ENCODE measurements at places on chromosomes 13 and 19.

- no peak for DNase-seq
These were observed 58.0 kb downstream of the ERCC5 start for GRCh38 chr13:102903659-102904407.

- DNase-seq: no peak
These were observed at the start of gene LILRB2 for GRCh38 chr19:54281007-54281728. TSS of gene LILRB2 (minus strand) at chr19:54281110. CDS start at chr19:54280496, 614 bp downstream.

- DNase-seq: no peak
These were observed 82.8 kb upstream of the ZNF536 start for GRCh38 chr19:30289336-30289735.

- DNase-seq: no peak
These were observed 12.2 kb upstream of the CCDC97 start for GRCh38 chr19:41297628-41298347.

GRCh38 chr19:15332311-15332996 is at the start of gene BRD4:
TSS of gene BRD4 (minus strand) at chr19:15332539. CDS start at chr19:15273099, 59,440 bp downstream.
- DNase-seq: peak; percentile 87

DNA sequence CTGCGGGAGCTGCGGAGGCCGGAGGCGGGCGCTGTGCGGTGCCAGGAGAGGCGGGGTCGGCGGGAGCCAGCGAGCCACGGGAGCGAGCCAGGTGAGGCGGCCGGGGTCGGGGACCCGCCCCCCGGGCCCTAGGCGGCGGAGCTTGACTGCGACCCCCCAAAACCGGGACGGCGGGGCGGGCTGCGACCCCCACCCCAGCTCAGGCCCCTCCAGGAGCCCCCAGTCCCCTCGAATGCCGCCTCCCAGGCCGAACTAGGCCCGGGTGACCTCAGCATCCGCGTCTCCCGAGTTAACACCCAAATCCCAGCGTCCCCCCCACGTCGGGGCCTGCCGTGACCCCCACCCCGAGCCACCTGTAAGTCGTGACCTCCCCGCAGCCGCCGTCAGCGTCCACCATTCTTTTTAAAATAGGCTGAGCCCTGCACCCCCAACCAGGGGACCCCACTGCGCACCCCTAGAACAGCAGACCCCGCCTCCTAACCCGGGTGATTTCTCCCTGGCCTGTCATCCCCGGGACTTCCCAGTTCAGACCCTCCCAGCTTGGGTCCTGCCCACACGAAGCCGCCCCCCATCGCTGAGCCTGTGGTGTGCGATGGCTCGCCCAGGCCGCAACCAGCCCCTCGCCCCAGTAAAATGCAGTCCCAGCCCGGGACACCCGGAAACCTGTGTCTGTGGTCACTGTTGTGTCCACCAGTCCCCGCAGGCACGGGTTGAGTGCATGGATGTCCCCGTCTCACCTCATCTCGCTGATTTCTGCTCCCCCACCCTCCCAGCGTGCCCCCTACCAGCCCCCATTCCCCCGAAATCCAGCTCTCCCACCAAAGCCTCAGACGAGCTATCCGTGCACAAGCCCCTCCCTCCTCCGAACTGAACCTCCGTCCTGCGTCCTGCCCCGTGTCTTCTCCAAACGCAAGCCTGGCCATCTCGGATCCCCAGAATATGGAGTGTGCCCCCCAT is 551 bp downstream of the FZR1 start:
- peak; percentile 41 for DNase-seq

GRCh38 chr13:101846701-101847100 is 394.2 kb downstream of the ITGBL1 start:
- no peak for DNase-seq

- peak; percentile 35 for DNase-seq
These were observed 11.6 kb upstream of the GTF2F2 start for GRCh38 chr13:45108716-45109101.

GRCh38 chr13:33690354-33690753 is 127.6 kb upstream of the RFC3 start:
- no peak for DNase-seq

- DNase-seq: no peak
These were observed 895.6 kb upstream of the SLC10A2 start for GRCh38 chr13:103961784-103962183.

DNA sequence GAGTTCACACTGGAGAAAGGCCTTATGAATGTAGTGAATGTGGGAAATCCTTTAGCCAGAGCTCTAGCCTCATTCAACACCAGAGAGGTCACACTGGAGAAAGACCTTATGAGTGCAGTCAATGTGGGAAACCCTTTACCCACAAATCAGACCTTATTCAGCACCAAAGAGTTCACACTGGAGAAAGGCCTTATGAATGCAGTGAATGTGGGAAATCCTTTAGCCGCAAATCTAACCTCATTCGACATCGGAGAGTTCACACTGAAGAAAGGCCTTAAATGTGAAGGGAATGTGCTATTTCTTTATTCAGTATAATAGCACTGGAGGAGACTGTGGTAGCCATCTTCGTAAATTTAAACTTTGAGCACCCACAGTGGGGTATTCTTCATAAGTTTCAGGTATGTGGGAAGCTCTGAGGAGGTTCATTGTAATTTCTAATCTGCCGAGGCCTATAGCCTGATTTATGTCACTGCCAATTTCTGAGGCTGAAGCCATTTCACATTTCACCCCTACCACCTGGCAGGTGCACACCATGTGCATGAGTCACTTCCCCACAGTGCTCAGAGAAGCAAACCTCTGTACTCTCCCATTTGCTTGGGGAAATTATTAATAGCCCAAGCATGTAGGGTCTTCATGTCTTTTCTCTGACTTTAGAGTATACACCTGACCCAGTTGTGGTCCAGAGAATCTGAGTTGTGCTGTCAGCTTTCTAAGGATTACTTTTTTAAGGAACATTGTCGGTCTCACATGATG is 6.4 kb downstream of the ZNF551 start:
- DNase-seq: no peak

- DNase-seq: peak; percentile 30
These were observed 443.9 kb downstream of the FGF9 start for GRCh38 chr13:22114630-22115311.

- no peak for DNase-seq
These were observed 1344.6 kb downstream of the OLFM4 start for GRCh38 chr13:54373211-54373610.

- DNase-seq: no peak
These were observed 6.4 kb upstream of the LGALS13 start for GRCh38 chr19:39595950-39596349.

- DNase-seq: no peak
These were observed 368.0 kb upstream of the SGCG start for GRCh38 chr13:22812793-22813192.

DNA sequence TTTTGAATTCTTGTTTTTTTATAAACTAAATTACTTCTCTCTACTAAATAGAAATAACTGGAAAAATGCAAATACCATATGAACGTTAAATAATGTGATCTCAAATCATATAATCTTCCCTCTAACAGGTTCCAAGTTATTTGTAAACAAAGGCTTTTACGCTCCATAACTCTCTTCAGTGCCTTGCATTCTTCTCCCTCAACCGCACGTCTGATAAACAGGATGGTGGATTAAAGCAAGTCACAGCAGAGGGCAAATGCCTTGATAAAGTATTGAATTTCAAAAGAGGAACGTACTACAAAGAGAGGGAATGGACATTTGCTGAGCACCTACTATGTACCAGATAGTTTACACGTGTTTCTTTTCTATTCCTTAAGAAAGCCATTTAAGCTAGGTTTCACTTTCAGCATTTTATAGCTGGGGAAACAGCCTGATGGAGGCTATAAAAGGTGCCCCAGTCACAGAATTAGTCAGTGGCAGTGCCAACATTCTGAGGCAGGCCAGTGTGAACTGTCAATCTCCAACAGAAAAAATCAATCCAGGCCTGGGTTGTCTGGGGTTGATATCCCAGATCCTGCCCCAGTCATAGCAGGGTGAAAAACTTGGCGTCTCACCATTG is 15.8 kb downstream of the MRPS31 start:
- DNase-seq: no peak

GRCh38 chr13:99980824-99981734 is 505 bp upstream of the ZIC2 start:
- DNase-seq: no peak

GRCh38 chr19:41409288-41409687 is 11.7 kb downstream of the BCKDHA start:
- no peak for DNase-seq

DNA sequence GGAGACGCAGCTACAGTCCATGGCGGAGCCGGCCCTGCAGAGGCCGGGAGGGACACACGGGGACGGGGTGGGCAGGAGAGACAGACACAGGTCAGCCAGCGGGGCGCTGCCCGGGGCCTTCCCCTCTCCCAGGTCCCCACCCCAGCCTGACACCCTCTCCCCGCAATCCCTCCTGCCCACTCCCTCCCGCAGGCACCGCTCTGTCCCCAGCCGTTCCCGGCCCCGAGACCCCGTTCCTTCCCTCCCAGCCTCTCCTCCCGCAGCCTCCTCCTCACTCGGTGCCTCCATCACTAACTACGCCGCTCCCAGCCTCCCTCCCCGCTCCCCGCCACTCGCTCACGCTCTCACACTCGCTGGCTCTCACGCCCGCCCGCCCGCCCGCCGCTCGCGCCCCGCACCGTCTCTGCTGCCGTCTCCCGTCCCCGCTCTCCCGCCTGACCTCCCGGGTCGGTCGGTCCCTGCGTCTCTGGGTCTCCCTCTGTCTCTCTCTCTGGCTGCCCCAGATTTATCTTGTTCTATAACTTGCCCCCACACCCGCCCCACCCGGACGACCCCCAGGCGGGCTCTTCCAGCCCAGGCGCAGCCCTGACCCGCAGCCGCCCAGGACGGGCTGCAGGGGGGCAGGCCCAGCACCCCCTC is 15.2 kb downstream of the ERFL start:
- no peak for DNase-seq

GRCh38 chr19:52070496-52070895 is 21.9 kb upstream of the ZNF432 start:
- no peak for DNase-seq

- DNase-seq: peak; percentile 82
These were observed at the start of gene MAP4K1 for GRCh38 chr19:38617764-38618589. TSS of gene MAP4K1 (minus strand) at chr19:38617953. CDS start at chr19:38617895, 58 bp downstream.

DNA sequence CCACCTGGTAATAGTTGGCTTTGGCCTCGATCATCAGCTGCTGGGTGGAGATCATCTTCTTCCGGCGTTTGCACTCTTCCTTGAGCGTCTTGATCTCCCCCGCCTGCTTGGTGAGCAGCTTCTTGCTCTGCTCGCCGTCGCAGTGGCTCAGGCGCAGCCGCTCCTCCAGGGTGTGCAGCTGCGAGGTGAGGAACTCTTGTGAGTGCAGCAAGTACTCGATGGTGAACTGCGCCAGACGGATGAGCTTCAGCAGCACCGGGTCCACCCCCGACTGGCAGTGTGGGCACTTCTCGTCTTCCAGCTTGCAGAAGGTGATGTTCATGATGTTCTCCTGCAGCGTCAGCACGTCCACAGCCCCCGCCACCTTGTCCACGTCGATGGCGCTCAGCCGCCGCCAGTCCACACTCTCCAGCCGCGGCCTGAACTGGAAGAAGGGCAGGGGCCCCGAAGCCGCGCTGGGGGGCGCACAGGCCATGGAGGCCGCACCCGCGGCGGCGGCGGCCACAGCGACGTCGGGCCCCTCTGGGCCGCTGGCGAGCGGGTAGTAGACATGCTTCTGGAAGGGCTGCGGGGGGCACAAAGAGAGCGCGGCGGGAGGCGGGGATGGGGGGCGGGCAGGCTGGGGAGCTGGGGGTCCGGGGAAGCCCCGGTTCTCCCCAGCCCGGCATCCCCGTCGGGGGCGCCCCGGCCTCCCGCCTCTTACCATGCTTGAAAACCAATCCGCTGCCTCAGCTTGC is 3.0 kb downstream of the DZIP1 start:
- DNase-seq: no peak

DNA sequence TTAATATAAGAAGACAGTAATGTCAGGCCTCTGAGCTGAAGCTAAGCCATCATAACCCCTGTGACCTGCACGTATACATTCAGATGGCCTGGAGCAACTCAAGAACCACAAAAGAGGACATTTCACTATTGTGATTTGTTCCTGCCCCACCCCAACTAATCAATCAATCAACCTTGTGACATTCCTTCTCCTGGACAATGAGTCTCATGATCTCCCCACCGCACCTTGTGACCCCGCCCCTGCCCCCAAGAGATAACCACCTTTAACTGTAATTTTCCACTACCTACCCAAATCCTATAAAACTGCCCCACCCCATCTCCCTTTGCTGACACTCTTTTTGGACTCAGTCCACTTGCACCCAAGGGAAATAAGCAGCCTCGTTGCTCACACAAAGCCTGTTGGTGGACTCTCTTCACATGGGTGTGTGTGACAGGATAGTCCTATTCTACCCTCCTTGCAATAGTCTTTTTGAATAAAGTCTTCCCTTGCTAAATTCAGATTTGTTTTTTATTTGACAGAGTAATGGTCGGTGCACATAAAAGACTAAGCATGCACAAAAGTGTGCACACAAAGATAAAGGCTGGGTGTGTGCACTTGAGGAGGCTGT is 14.0 kb downstream of the CD70 start:
- DNase-seq: no peak

GRCh38 chr19:35710784-35711723 is 6.7 kb downstream of the ZBTB32 start:
- peak; percentile 81 for DNase-seq

GRCh38 chr13:108629181-108629752 is at the start of gene MYO16:
TSS of gene MYO16 (plus strand) at chr13:108629611. CDS start at chr13:108629845, 234 bp downstream.
- DNase-seq: no peak

- DNase-seq: peak; percentile 96
These were observed 25.4 kb downstream of the HPN start for GRCh38 chr19:35066691-35067563.

GRCh38 chr13:97492257-97492656 is 58.3 kb downstream of the RAP2A start:
- no peak for DNase-seq

DNA sequence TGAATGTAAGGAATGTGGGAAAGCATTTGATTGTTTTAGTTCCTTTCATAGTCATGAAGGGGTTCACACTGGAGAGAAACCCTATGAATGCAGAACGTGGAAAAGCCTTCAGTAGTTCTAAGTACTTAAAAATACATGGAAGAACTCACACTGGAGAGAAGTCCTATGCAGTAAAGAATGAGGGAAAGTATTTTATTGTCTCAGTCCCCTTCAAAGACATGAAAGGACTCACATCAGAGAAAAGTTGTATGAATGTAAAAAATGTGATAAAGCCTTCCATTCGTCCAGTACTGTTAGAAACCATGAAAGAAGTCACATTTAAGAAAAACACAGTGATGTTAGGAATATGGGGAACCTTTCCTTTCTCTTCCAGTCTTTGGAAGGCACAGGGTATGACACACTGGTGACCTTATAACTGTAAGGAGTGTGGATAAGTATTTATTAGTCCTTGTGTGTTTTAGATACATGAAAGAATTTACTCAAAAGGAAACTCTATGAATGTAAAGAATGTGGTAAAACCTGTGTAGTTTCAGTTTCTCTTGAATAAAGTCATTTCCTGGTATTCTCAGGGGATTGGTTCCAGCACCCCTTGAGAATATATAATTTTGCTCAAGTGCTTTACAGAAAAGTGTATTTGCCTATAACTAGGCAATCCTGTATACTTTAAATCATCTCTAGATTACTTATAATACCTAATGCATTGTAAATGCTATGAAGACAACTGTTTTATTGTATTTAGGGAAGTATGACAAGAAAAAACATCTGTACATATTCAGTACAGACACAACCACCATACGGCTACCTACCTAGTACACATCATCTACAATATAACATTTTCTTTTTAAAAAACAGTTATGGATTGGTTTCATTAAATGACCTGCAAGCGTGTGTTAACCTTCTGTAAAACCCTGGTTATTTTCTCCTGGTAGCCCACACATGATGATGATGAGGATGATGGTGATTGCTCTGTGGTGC is 52.8 kb downstream of the ZNF823 start:
- DNase-seq: no peak

Data from stimulated activated naive CD8-positive, alpha-beta T cell treated with anti-CD3 and anti-CD28 coated beads, Interleukin-15, Interleukin-2, amounts not matched to agents 100 U/mL and 50 U/mL, for 24 hours (primary cell).